ENCODE measurements at places on chromosomes 16 and 17.
A peak's percentile ranks its signal among the peaks of the same experiment; 100 is the strongest.

DNA sequence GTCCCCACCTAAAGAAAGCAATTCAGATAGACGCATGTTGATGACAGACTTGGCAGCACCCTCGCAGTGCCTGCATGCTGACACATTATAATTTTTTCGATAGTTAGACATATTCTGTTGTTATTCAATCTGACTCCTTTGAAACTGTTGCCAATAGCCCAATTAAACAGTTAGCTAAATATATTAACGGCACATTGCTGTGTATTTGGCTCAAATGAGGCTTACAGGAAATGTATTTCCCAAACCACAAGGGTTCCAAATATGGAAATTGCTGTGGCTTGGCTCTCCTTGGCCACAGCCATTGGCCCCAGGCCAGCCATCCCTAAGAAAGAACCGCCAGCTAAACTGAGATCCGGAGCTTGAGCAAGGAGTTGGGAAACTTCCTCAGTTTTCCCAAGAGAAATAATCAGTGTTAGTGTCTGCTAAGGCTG, 31.1 kb downstream of the C16orf82 start:
- DNase-seq = no peak

DNA sequence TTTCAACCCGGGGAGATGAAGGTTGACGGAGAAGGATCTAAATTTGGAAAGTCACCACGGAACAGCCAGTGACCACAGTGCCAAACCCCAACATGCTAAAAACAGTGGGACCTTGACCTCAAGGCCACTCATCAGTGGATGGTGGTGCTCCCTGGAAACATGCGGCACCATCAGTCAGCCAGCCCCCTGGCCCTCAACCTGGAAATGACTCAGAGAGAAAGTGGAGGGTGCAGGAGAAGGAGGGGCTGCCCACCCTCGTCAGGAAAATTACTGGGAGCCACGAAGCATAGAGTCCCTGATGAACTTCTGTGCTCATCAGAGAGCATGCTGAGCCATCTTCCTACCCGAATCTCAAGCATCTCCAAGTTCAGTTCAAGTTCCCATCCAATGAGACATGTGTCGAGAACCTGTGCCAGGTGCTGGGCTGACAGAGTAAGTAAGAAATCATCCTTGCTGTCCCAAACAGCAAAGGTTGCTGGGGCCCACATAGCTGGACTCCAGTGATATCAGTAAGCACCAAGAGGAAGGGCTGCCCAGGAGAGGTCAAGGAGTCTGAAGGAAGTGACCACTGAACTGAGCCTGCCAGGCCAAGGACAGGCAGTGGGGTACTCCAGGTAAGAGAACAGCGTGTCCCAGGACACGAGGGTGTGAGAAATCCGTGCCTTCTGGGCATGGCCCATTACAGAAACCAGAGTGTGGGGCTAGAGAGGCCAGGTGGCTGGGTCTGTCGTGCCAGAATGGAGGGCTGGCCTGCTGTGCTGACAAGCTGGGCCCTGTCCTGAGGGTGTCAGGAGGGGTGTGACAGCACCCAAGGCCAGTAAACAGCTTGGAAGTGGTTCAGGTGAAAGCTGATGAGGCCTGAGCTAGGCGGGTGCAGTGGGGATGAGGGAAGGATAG, 5.2 kb downstream of the PECAM1 start:
- no peak for DNase-seq

GRCh38 chr17:2235792-2236366, 67.7 kb downstream of the SMG6 start:
- no peak for DNase-seq

DNA sequence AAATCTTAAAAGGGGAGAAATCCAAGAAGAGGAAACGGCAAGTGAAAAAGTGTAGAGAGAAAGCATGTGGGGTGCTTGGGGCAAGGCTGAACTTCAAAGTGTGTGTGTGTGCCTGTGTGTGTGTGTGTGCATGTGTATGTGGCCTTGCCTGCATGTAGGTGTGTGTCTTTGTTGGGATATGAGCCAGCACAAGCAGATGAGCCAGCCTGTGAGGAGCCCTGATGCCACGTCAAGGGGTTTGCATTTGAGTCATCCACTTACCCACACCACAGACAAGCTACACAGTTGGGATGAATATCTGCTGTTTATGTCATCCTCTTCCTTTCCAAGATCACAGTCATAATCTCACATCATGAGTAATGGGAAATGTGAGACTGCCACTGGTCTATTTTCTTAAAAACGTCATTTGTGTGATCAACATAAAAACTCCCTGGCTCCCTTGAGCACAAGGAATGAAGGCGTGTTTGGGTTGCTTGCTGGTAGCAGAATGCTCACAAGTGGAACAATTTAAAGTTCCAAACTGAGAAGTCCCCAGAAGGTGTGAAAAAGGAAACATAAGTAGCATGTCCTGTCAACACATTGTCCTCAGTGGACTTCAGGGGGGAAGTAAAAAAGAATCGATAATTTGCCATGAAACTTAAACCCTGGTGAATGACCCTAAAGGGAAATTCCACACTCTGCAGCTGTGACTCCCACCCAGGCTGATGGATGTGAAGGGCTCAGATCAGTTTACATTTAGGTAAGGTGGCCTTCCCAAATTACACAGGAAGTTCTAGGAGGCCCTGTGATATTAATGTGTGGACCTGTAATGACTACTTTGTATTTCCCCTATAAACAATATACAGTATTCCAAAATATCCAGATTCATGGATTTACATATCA, 14.7 kb downstream of the KCTD19 start:
- DNase-seq = peak; percentile 21
